A172 (cell line): ENCODE measurements at places on chromosomes 12 and 14. TPM values are rescaled to one million over a fixed set of nuclear protein-coding genes. Genes with fewer than 3 reads are reported as not detected.

DNA sequence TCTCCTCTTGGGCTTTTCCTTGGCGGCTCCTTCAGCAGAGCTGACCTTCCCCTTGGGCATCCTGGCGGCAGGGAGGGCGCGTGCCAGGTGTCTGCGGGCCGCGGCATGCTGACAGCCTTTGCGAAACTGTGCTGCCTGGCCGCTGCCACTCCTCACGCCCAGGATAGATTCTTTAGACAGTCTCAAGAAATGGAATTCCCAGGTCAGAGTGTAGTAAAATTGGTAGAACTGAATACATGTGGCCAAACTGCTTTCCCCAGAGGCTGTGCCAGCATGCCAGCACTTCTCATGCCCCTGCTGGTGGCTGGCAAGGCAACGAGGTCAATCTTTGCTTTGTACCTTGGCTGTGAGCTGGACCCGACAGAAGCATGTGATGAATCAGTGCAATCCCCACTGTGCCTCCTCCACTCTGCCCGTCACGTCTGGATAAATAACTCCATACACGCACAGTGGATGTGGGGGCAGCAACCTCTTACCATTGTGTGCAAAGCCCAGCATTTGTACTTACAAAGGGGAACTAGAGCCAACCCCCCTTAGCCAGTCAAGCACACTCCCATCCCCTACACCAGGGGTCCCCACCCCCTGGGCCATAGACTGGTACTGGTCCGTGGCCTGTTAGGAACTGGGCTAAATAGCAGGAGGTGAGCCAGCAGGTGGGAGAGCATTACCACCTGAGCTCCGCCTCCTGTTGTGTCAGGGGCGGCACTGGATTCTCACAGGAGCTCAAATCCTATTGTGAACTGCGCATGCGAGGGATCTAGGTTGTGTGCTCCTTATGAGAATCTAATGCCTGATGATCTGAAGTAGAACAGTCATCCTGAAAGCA, 90.9 kb downstream of the ACTN1 start:
- DNase-seq: no peak

DNA sequence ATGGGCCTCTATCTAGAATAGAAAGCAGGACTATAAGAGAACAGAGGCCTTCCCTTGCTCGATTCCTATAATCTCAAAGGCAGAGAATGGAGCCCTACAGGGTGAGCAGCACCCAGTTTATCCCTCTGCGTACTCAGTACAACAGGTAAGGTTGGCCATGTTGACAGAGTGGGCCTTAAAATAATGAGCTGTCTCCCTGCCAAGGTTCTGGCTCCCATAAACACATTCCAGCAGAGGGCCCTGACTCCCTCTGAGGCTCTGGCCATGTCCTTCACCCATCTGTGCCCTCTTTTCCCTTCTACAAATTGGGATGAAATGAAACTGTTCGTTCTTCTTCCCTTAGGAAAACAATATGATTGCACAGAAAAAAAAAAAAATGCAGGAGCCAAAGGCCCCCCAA, 16.9 kb upstream of the PNMA1 start:
- DNase-seq: no peak

DNA sequence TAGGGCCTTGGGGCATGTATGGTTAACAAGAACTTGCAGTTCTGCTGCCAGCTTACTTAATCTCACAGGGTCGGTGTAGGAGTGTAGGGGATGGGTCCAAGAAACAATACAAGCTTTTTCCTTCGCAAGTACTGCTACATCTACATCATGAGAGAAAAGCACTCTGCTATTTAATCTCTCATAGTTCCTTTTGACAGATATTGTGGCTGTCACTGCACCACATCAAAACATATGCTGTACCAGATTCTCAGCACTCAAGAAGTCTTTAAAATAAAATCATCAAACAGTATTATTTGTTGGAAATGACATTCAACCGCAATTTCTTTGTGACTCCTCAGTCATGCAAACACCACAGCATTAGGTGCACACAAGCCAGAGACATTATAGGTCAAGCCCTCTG, 215.5 kb upstream of the BMP4 start:
- no peak for DNase-seq

GRCh38 chr12:6235499-6235898, 35.3 kb downstream of the CD9 start:
- DNase-seq: no peak

DNA sequence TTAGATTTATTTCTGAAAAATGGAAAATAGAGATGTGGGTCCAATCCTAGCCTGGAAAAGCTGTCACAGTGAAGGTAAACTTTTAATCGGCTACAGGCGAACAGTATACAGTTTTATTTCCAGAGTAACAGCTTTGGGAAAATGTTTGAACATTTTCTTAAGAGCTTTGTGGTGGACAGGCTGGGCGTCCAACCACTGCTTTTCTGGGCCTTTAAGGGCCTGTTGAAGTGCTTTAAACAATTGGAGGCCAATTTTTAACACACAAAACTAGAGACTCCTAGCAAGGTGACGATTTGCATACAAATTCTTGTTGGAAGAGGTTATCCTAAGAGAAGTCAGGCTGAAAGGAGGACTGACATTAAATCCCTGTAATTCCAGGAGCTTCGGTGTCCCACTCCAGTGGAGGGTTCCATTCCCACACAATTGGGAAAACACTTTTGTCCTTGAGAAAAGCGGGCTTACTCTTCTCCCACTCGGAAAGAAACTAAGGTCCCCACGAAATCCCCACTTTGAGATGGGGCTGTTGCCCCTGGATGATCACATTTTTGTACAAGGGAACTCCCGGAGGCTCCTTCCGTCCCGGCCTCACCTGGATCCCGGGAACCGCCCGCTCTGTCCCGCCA, 26.9 kb downstream of the BCL11B start:
- DNase-seq: no peak

- DNase-seq: no peak
Measured at GRCh38 chr12:123498126-123498825, 35.2 kb downstream of the RILPL1 start.

- DNase-seq: no peak
Measured at GRCh38 chr12:78057075-78057474, 226.4 kb downstream of the NAV3 start.

DNA sequence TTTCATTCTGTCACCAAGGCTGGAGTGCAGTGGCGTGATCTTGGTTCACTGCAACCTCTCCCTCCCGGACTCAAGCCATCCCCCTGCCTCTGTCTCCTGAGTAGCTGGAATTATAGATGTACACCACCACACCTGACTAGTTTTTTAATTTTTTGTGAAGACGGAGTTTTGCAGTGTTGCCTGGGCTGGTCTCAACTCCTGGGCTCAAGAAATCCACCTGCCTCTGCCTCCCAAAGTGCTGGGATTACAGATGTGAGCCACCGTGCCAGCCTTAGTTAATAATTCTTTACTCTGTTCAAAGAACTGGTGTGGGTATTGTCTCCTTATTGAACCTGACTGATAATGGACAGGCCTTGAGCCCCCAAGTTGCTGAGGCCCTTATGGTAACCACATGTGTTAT, 10.4 kb upstream of the KRT7 start:
- DNase-seq: no peak

DNA sequence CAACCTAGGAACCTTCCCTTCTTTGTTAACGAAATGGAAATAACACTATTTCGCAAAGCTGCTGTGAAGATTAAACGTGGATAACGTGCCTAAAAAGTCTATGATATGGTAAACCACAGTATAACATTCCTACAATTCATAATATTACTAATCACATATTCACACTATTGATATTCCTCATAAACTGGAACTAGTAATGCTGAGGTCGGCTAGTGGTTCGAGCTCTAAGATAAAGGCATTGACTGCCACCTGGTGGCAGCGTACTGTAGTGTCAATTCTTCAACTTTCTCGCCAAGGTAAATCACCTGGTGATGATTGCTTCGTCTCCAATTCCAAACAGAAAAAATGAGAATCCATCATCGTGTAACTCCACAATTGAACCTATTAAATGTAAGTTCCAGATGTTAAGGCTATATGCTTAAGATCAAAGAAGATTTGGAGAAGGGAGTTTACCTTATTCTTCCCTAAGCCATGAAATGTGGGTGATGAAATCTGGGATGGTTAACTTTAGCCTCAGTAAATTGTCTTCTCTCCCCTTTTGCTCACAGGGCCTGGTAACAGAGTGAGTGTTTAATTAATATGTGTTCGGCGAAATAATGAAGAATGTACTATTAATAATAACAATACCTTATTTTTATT, 197.5 kb upstream of the TMEM132C start:
- peak; percentile 60 for DNase-seq

DNA sequence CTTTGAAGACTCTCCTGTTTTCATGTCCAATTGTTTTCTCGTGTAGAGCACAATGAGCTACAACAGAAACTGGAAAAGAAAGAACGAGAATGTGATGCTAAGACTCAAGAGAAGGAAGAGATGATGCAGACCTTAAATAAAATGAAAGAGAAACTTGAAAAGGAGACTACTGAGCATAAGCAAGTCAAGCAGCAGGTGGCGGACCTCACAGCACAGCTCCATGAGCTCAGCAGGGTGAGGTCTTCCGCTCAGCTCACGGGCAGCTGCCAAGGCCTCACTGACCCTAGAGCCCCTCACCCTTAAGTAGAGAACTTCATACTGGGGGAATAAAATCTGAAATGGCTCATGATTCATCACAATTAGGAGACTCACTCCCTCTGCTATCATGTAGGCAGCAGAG, 134.7 kb downstream of the GPR135 start:
- no peak for DNase-seq

- DNase-seq: no peak
Measured at GRCh38 chr14:68631394-68632053, 161.3 kb downstream of the ZFP36L1 start.

DNA sequence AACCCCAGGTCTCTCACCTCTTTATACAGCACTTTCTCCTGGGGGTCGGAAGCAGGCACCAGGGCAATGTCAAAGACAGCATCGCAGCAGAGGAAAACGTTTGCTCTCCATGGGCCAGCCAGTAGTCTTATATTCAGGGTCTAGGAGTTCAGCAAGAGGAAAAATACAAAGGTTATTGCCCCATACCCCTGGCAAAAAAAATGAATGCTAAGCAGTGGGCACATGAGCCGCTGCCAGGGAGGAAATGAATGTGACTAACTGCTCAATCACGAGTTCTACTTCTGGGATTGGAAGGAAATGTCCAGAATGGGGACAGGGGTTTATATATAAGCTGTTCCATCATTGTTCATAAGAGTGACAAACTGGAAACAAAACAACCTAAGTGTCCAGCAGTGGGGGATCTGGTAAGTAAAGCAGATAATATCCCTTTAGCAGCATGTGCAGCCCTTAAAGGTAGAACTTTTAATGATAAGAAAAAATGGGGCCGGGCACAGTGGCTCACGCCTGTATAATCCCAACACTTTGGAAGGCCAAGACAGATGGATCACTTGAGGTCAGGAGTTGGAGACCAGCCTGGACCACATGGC, 53.8 kb downstream of the PHETA1 start:
- DNase-seq: peak; percentile 28

GRCh38 chr14:101402936-101403660, 158.2 kb upstream of the DIO3 start:
- DNase-seq: no peak

The OAS3 gene
- 20.3 and 24.3 TPM in 2 replicates for total RNA-seq

The IL23A gene
- total RNA-seq: 1.8 TPM in 1 of 2 replicates, not detected in the other

The BMP4 gene
- total RNA-seq: 3.8 and 5.0 TPM in 2 replicates

The SYT10 gene
- not detected in 2 replicates for total RNA-seq

The PAPLN gene
- 0.57 and 0.86 TPM in 2 replicates for total RNA-seq
